Activated naive CD4-positive, alpha-beta T cell treated with anti-CD3 and anti-CD28 coated beads, Interleukin-2, amount 50 U/mL, for 72 hours (primary cell): ENCODE measurements at places on chromosomes 3 and 15. TPM values are rescaled to one million over a fixed set of nuclear protein-coding genes. Genes with fewer than 3 reads are reported as not detected.

GRCh38 chr3:188693435-188693834, 478.3 kb upstream of the TPRG1 start:
- DNase-seq = no peak

Gene PPP1R14D
- not detected for total RNA-seq

Gene KBTBD12
- total RNA-seq = not detected

DNA sequence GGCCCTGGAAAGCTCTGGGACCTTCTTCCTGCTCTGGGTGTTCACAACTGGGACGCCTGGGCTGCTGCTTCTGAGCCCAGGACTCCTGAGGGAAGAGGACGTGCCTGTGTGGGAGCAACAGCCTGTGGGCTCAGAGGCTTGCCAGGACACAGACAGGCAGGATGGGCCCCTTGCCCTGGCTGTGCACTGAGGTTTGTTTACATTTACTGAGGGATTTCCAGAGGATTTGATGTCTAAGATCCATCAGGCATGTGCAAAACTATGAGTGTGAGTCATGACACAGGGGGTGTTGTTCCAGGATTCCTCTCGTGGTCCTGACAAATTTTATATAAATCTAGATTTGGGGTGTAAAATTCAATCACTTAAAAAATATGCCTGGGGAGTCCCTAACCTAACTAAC, 10.6 kb downstream of the CCR9 start:
- DNase-seq = no peak

Gene SLC33A1
- total RNA-seq = 25.1 TPM

GRCh38 chr15:67917037-67917436, 77.2 kb upstream of the RNU6-1 start:
- DNase-seq = no peak

Gene STARD5
- 8.0 TPM for total RNA-seq

- no peak for DNase-seq
Observed at GRCh38 chr3:171219258-171219657, 192.7 kb upstream of the SLC2A2 start.

Gene KNG1
- not detected for total RNA-seq

DNA sequence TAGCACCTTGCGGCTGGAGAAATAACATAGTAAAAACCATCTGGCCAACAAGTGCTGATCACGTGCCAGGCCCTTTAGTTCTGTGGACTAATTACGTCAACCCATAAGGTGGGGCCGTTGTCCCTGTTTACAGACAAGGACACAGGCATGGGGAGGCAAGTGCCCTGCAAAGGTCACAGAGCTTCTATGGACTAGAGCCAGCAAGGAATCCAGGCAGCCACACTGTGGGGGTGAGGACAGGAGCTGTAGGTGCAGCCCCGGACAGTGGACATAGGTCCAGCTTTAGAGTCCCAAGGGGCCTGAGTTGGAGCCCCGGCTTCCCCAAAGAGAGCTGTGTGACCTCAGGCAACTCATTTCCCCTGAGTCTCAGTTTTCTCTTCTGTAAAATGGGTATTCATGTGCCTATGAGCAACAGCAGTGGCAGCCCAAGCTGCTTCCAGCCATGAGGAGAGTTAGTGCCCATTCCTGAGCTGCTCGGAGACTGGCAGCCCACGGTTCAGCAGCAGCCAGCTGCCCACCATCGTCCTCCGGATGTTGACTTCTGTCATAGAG, 13.9 kb downstream of the CHST13 start:
- DNase-seq = no peak

- no peak for DNase-seq
Observed at GRCh38 chr15:90348456-90348855, 3.6 kb upstream of the ZNF774 start.

DNA sequence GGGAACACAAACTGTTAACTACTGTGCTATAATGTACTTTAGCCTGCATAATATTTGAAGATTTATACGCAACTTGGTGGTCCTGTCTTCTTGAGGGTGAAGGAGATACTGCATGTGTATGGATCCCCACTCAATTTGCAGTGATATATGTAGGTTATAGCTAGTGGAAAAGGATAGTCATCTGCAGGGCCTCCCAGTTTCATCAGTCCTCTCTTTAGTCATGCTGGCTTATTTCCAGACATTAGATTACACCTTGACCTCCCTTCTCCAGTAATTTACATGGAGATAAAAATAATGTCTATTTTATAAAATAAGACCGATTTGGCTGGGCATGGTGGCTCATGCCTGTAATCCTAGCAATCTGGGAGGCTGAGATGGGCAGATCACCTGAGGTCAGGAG, 3.7 kb downstream of the NR1D2 start:
- DNase-seq = no peak

Gene STRIT1
- not detected for total RNA-seq

GRCh38 chr15:71538181-71538580, 272.2 kb upstream of the NR2E3 start:
- DNase-seq = no peak

DNA sequence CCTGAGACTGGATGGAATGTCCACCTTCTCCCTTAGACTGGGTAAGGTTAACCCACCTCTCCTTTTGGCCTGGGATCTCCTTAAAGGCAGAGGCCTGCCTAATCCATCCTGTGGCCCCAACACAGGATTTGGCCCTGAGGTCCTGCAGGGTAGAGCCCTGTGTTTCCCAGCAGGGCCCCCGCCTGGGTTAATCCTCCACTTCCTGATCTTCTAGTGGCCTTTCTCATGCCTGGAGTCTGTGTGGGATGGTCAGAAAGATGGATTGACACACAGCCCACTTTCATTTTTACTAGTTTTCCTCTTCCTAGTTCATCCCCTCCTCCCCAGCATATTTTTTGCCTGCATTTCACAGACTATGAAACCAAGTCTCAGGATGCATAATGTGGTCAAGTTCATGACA, 48.9 kb upstream of the SLC6A6 start:
- DNase-seq = no peak

DNA sequence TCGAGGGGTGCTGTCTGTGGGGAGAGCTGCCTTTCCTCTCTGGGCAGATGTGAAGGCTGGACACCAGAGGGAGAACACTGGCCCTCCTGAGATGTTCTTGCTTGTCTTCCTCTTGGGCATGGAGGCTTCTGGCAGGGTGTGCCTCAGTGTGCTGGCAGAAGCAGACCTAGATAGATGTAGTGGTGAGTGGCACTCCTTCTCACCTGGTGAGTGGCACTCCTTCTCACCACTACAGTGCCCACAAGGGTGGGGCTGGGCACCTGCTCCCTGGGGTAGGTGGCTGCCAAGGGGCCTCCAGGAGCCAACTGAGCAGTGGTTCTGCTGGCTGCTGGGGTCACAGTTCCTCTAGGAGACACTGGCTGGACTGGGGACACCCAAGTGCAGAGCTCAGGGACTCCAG, 18.7 kb downstream of the ACVR2B start:
- DNase-seq = no peak

DNA sequence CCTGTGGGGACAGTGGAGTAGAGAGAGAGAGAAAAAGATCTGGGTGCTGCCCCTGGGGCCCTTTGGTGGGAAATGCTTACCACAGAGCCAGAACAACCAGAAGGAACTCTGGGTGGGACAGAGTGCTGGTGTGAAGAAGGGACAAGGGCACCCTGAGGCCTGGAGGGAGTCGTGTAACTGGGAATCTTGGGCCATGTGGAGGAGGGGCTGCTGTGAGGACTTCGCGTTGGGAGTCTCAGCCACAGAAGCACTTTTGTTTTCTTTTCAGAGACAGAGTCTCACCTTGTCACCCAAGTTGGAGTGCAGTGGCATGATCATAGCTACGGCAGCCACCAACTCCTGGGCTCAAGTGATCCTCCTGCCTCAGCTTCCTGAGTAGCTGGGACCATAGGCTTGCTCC, 24.3 kb downstream of the XYLB start:
- no peak for DNase-seq

Gene GOLGA8T
- total RNA-seq = 0.14 TPM

DNA sequence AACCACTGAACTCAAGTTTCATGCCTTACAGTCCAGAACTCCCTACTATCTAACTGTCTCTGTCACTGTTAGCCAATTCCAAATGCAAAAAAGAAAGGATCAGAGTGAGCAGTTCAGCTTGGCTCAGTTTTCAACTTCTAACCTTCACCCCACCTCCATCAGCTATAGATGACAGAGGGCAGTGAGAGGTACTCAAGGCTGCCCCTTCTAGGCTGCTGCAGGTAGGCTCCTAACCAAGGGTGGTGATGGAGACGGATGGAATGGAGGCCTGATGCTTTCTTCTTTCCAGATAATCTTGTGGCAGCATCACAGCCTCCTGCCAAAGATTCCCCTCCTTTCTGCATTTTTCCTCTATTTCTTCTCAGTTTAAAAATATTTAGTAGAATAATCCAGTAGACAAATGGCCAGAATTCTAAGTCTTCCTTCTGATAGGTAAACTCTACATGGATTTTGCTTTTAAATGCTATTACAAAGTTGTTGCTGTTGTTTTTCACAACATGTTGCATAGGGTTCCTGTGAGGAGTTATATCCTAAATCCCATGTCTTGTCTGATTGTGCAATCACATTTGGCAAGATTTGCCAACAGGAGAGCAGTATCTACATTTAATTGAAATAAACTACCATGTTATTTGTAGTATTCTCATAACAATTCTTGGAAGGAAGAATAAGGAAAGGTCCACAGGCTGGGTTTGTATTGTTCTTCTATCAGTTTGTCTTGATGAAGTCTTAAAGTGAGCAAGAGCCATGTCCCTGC, 301.6 kb upstream of the TRIM42 start:
- no peak for DNase-seq

GRCh38 chr3:29850641-29851040, 569.8 kb downstream of the RBMS3 start:
- DNase-seq = no peak

DNA sequence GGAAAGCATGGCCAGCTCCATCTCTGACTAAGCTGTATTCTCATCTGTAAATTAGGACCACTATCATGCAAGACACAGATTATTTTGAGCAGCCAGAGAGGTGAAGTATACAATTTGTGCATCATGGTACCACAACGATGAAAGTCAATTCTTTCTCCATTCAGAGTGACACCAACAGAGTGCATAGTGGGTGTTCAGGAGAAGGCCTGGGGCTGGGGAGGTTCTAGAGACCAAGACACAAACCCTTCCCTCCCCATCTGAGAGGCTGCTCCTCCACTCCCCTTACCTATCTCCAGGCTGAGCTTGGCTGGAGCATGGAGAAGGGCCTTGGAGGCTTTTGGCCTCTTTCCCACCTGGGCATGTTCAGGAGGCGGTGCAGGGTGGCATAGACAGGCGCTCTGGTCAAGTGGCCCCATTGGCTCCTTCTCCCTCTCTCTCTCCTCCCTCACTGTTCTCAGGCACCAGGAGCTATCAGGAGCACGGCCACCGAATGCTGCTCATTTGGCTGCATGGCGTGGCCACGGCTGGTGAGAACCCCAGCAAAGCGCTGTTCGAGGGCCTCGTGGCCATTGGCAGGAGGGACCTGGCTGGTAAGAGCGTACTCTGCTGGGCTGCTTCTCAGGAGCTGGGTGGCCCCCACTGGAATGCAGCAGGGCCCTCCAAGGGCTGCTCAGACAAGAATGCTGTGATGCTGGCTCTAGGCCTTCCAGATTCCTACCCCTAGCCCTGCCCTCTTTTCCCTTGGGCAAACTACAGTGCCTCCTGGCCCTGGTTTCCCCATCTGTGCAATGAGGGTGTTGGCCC, 37.9 kb downstream of the ANKDD1A start:
- DNase-seq = no peak

GRCh38 chr3:104628185-104628789, 738.4 kb upstream of the ALCAM start:
- no peak for DNase-seq

DNA sequence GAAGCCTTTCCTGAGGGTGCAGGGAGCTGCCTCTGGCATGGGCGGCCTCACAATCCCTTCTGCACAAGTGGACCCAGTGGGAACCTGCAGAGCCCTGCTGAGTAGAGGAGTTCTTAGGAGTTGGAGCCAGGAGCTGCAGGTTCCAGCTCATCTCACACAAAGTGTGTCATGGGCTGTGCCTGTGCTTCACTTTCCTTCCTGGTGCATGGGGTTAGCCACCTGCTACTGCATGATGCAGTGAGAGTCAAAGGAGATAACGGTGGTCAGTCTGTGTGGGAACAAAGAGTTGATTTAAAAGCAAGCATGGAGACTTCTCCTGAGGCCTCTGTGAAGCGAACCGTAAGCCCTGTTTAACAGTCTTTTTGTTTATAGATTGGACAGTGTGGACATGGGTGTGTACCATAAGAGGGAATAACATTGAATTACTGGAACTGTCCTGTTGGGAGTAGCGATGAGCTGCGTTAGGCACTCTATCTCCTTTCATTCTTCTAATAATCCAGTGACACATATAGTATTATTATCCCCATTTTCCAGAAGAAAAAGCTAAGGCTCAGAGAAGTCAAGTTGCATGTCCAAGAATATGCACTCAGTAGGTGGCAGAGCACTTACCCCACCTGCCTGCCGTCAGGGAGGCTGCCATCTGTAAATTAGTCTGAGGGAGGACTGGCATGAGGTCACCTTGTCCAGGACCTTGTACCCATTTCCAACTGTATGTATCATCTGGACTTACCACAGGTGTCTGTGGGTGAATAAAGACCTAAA, 68.7 kb upstream of the PRR23C start:
- no peak for DNase-seq

- DNase-seq = no peak
Observed at GRCh38 chr3:66033241-66034138, 5.2 kb downstream of the MAGI1 start.

DNA sequence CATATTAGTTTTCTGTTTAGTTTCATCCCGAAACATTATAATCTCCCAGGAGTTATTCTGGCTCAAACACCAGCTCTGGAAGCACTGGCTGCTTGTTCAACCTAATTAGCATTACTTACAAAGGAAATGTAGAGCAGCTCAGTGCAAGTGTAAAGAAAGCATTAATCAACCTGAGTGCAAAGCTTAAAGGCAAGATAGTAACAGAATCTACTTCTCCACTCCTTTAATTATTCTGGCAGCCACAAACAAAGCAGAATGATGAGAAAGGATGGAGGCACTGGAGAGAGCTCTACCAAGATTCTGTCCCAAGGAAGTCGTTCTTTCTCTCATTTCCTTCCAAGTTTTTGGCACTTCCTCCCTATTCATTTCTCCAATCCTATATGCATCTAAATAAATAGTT, 1384.0 kb downstream of the ZPLD1 start:
- no peak for DNase-seq

DNA sequence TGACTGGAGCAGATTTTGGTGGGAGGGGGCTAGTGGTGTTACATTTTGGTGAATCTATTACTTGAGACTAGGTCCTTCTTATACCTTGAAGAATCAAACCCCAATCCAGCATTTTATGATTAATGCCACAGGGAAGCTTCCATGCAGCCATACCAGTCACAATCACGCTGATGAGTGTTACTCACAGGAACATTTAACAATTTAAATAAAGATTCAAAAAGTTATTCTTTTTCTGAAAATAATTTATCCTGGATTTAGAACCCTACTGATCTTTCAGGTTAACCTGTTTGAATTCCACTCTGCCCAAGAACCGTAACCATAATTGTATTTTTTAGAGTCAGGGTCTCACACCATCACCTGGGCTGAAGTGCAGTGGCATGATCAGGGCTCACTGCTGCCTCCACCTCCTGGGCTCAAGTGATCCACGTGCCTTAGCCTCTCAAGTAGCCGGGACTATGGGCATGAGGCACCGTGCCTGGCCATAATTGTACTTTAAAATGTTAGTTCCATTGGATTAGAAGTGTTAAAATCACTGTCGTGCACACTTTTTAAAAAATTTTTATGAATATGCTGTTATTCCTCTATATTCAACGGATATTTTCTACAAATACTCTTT, 929 bp upstream of the MTMR10 start:
- no peak for DNase-seq

- DNase-seq = no peak
Observed at GRCh38 chr3:154552338-154552737, 122.3 kb upstream of the GPR149 start.
